Activated T-helper 2 cell treated with anti-CD3 and anti-CD28 coated beads, Interferon-gamma antibody, Interleukin-2, Interleukin-4, amounts not matched to agents 10 μg/mL and 5 μg/mL and 100 μg/mL, durations not matched to agents 14 hours and 24 hours and 36 hours (primary cell): ENCODE measurements at places on chromosomes 1 and 21. TPM values are rescaled to one million over a fixed set of nuclear protein-coding genes. Genes with fewer than 3 reads are reported as not detected.

GRCh38 chr1:24981631-24982005 lies 51.5 kb upstream of the RUNX3 start:
- DNase-seq = no peak

GRCh38 chr1:204589409-204590038 lies 73.3 kb downstream of the MDM4 start:
- DNase-seq = no peak

DNA sequence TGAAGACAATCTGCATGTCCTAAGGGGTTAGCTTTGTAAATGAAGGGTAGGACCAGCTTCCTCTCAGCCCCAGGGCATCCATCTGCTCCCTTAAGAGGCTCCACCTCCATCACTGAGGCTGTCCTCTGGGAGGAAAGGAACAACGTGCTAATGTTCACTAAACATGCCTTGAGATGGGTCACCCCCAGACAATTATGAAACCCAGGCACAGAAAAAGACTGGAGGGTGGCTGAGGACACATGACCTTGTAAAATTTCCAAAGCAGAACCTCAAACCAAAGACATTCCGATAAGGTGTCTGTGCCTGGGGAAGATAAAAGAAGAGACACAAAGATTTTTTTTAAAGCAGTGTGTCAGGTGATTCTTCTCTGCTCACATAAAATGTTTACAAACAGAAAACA lies 37.6 kb upstream of the ZNF124 start:
- no peak for DNase-seq

Gene RNF186
- total RNA-seq = not detected in 2 replicates
